EL (cell line): ENCODE measurements at places on chromosomes 5 and 9.

- no peak for DNase-seq
Observed at GRCh38 chr5:127923804-127924570, 159.6 kb upstream of the SLC12A2 start.

DNA sequence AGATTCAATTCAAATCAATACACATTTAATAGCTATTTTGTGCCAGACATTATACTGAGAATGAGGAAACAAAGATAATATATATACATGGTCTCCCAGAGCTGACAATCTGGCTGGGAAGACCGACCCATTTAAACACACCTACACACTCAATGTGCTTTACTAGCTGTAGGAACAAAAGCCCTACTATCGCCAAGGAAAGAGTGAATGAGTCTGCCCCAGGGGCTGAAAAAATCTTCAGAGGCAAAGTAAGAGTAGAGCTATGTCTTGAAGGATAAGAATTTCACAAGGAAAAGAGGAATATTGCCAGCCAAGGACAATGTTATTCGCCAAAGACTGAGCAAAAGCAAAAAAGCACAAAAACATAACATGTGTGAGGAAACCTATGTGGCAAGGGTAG is 6.6 kb downstream of the PFDN1 start:
- DNase-seq, result no peak

- DNase-seq, result no peak
Observed at GRCh38 chr5:82593481-82593880, 315.3 kb upstream of the RPS23 start.

DNA sequence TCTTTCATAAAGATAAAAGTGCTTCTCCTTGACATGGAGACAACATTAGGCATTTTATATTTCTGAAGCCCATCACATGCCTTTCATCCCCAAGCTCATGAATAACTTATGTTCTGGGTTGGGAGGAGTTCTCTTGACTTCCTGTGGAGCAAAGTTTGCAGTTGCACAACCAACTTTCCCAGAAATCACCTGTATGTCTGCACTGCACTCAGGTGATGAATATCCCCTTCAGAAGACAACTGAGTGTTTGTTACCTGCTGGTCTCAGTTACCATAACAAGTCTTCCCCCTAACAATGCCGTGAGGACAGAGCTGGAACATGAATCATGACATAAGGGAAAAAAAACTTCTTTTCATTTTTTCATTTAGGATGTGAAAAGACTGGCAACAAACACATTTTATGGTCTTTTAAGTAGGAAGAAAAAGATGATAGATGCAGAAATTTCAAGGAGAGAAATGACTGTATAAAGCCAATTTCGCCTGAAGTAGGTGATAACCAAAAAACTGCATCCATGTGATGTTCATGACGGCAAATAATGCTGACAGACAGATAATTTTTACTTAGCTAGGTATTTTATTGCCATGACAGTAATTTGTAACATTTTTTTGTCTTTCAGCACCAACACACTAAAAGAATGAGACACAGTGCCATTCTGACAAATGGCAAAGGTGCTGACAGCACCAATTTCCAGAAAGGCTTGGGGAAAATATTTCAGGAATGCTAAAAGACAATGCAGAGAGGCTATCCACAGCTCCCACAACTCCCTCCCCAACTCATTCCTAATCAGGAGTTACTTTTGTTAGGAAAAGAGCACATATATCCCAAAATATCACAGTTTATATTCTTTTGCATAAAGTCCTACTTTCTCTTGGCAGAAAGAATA is 656.3 kb downstream of the PRELID2 start:
- peak; percentile 51 for DNase-seq

- DNase-seq, result no peak
Observed at GRCh38 chr9:101191723-101192122, 163.2 kb downstream of the PLPPR1 start.

DNA sequence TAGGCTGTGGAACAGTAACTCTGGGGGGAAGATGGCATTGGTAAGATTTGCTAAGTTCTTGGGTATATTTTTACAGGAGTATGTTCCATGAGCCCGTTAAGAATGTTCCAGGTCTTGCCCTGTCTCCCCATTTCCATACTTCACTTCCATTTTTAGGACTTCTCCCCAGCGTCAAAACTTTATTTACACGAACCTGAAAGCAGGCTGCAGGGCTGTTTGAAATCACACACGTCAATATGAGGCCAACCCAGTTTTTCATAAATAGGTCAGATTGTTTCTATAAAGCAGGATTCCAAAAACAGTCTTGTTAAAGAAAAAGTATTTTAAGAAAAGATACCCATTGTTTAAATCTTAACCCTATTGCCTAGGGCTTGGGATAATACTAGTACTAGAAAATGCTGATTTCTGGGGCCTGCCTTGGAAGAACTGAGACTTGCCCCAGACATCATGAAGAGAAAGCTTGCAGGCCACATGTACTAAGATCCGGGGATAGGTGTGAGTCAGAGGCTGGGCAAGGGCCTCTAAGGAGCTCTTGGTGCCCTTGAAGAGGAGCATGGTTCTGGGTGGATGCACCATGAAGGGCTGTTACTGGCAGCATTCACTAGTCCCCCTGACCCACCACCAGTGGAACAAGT is 24.2 kb downstream of the TRIO start:
- peak; percentile 78 for DNase-seq

DNA sequence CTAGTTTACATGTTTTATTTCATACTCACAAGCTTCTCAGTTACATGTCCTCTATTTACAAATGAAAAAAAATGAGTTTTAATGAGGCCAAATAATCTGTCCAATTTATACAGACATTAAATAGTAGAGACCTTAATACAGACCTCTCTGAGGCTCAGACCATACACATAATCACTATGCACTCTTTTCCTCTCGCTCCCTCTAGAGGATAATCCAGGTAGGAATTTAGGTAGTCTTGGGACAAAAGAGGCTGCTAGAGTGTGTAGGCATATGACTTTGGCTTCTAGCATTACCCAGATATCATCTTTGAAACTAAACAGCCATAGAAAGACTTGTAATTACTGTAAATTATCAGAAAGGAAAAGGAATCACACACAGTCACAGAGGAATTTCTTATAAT is 444.7 kb downstream of the HINT1 start:
- peak; percentile 9 for DNase-seq

DNA sequence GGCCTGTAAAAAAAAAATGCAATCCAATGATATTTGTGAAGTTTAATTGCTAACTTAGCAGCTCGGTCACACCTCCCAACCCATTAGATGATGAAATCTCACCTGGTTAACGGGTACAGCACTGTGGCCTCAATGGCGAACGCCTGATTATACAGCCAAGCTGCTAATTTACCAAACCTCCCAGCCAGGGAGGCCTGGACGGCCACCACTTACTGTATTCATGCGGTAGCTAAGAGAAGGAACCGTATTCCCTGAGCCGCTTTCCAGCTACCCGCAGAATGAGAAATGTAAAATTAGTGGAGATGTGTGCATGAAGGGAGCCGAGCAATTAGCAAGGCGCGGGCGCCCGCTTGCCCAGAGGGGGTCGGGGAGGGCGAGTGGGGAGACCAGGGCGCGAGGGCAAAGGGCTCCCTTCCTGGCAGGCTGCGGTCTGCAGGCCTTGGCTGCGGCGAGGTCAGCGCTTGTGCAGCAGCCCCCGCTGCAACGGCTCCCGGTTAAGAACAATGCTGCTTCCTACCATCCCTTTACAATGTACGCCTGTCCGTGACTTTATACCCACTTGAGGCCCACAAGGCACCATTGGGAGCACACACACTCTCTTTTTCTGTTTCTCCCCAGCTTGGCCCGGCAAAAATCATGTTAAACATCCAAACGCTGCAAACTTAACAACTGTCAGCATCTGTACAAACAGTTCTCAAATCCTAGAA is 70.4 kb upstream of the TBCA start:
- DNase-seq, result no peak

DNA sequence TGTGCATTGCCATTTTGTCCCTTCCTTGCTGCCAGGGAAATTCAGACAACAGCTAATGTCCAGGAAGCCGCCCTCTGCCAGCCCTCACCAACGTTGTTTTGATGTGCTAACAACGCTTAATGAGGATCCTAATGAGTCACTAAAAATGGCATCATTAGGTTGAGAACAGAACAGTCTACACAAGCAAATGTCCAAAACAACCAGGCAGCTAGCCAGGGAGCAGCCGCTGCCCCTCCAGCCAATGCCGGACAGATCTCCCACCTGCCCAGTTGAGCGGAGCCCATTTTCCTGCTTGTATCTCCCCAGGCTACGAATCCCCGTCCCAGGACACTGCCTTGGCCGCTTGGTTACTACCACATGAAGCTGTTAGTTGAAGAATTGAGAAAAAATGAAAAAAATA is 40.4 kb upstream of the UNC5A start:
- DNase-seq, result no peak

DNA sequence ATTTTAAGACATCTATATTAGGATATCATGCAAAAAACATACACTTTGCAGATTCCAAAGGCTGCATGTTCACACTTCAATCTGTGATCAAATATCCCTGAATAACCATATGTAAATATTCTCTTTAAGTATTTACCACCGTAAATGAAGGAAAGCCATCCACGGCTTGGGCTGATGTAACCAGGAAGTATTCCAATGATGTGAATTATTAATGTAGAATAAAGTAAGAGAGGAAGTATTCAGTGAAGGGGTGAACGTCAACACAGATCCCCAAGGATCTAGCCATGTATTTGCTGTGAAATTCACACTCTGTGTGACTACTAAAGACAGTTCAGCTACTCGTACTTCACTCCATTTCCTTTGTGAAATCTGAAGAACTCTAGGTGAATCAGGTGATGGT is 75.2 kb downstream of the CDH6 start:
- DNase-seq, result no peak

DNA sequence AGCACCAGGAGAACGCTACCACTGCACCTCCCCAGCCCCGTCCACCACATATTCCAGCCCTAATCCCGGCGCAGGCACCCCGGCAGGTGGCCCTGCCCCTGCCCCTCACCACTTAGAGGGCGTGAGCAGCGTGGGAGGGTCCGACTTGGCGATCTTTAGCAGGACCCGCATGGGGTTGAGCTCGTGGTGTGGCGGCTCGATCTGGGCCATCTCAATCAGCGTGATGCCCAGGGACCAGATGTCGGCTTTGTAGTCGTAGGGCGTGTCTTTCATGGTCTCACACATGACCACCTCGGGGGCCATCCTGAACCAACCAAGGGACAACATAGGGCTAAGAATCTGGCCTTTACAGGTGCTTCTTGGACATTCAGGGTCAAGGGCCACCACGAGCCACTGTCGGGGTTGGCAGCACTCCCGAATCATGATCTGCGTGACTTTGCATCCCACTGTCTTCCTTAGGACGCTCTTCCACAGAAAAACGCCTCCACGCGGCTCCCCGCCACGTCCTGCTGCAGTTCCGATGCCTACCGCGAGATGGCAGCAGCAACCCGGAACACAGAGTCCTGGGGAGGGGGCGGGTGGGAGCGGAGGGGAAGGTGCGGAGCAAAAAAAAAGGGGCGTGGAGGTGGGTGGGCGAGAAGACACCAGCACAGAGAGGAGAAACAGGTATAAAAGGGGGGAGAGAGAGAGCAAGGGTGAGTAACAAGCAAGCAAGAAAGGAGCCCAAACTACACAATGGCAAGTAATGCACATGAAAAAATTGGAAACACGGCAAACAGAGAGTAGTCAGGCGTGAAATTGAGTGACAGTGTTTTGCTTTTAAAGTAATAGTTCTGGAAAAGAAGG is 81.3 kb downstream of the STK10 start:
- peak; percentile 43 for DNase-seq

GRCh38 chr9:6977761-6978160 is 220.0 kb downstream of the KDM4C start:
- no peak for DNase-seq

DNA sequence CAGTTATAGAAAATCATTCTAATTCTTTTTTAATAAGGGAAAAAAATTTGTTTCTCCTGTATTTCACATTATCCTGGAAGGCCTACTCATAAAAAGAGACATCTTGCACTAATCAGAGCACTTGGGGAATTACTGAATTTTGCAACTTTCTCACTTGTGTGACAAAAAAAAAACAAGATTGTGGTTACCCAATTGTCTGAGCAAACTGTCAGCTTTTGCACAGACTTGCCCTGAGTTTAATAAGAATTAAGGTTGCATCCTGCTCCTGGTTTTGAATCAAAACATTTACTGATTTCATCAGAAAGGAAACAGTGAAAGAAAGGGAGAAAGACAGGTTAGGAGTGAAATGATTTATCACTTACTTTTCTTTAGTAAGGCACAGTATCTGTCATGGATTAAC is 10.6 kb upstream of the SH3RF2 start:
- DNase-seq, result peak; percentile 66

DNA sequence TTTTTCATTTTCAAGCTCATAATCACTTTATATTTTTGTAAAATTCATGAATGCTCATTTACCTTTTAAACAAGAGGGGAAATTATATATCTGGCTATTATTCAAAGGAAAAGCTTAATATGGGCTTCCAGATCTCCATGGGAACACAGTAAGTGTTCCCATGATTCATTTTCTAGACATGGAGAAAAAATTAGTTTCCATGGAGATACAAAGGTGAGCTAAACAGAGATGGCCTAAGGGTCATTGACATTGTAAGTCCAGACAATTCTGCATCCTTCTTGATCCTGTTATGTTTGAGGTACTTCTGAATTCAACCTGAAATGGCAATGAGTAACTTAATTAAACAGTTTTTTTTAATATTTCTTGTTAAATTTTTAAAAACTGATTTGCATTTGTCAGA is 341.4 kb upstream of the PRR16 start:
- no peak for DNase-seq

DNA sequence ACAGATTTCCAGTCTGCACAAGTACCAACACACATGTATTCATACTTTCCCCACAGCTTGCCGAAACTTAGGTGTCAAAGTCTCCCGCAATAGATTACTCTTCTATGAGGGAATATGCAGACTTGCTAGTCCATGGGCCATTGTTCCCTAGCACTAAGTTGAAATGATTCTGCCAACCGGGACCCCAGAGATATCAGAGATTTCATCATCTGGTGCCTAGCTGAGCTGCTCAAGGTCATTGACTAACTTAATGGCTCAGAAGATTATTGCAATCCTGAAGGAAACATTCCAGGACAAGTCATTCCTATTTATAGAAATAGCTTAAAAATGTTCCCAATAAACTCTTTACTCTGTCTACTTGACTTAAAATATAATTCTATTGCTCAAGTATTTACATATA is 202.6 kb downstream of the PIK3R1 start:
- DNase-seq, result peak; percentile 40

DNA sequence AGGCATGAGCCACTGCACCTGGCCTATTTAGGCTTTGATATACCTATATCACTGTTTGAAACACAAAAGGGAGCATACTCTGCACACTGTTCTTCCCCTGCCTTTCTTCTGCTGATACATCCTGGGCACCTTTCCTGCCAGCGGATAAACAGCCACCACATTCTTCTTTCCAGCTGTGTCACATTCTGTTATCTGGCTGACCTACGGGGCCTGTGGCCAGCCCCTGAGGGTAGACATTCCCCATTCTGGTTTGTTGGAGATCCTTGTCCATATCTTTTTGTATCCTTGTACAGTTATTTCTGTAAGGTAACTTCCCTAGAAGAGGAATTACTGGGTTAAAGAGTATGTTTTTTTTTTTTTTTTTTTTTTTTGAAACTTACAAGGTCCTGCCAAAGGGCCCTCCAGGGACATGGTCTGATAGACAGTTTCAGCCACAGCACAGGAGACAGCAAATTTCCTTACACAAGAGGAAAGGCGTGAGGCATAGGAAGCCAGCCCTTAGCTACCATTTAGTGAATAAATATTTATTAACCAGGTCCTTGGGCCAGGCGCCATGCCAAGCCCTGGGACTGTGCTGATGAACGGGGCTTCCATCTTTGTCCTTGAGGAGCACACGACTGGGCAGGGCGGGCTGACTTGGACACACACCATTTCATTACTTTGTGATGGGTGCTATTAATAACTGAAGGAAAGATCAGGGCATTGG is 57.8 kb downstream of the ERGIC1 start:
- no peak for DNase-seq

GRCh38 chr5:31916327-31916726 is 257.8 kb downstream of the GOLPH3 start:
- no peak for DNase-seq
